Hematopoietic multipotent progenitor cell treated with erythropoietin and hydrocortisone succinate and interleukin-3 and kit ligand, for 6 days (in vitro differentiated cells): ENCODE measurements at places on chromosomes 2 and 18.

DNA sequence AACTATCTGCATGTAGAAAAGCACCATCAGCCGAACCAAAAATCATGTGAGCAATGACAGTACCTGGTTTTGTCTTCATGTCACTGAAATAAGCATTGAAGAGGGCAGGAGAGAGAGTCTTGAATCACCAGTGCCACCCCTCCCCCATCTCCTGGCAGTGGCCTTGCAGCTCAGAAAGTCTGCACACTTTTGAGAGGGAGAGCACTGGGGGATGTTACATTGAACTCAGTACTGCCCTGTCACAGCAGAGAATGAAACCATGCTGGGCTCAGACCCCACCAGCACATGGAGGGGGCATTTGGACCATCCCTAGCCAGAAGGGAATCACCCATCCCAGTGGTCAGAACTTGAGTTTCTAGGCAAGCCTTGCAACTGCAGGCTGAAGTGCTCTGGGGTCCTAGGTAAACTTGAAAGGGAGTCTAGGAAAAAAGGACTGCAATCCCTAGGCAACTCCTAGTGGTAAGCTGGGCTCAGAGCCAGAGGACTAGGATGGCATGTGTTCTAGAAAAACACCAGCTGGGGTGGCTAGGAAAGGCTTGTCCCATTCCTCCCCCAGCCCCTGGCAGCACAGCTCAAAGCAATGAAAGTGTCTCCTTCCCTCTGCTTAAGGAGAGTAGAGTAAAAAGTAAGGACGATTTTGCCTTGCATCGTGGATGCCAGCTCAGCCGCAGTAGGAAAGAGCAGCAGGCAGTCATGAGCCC, 259.9 kb upstream of the MYT1L start:
- DNase-seq, result no peak

DNA sequence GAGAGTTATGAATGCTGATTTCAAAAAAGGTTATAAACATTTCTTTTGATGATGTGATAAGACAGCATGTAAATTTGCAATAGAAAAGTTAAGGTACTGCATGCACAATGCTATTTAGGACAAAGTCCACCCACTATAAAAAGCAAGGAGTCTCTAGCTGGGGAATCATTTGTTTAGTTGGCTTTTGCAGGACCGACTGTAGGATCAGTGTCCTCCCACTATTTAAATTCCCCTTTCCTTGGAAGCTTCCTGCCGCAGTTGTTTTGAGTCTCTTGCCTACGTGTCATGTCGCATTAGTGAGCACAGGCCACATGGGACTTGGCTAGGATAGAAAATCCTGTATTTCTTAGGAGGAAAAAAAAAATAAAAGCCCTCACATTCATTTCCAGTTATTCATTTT, 13.1 kb downstream of the QPCT start:
- DNase-seq, result no peak

DNA sequence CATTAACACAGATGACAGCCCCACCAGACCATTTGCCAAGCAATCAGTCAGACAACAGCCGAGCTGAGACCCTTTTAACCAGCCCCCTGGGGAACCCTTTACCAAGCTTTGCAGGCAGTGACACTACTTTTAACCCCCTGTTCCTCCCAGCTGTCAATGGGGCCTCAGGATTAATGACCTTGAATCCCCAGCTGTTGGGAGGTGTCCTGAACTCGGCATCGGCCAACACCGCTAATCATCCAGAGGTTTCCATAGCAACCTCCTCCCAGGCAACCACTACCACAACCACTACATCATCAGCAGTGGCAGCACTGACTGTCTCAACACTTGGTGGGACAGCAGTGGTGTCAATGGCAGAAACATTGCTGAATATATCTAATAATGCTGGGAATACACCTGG, 160.9 kb upstream of the EPC2 start:
- DNase-seq, result no peak

DNA sequence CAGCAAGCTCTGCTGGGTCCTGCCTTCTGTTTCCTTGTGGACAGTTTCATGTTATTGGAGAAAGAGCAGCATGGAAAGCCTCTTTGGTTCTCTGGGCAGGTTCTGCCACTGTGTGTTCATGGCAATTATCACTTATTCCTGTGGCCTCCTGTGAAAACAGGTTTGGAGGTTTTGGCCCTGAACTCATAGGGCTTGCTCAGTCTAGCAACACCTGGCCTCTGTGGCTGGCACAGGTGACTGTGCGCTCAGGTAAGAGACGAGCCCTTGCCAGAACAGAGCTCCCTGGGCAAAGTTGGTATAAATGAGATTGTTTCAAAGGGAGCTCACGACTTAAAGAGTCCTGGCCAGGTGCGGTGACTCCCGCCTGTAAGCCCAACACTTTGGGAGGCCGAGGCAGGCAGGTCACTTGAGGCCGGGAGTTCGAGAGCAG, 5.7 kb downstream of the CEP68 start:
- DNase-seq, result no peak

DNA sequence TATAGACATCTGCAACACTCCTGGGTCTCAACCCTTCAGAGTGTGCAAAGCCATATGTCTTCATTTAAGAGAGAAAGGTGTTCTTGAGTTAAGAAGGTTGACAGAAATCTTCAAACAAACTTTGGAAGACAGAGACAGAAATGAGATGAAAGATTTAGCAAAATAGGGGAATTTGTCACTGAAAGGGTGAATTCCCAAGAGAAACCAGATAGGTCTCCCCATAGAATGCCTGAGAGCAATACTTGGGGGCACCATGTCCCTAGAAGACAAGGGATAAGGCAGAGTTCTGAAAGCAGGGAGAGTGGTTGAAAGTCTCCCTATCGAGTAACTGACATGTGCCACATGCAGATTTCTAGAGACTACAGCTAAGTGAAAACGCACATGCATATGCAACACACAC, 50.0 kb downstream of the AP1S3 start:
- no peak for DNase-seq

GRCh38 chr2:27155069-27155520, 6.3 kb downstream of the TCF23 start:
- no peak for DNase-seq

GRCh38 chr18:5997361-5997760, 102.0 kb upstream of the TMEM200C start:
- DNase-seq, result no peak

DNA sequence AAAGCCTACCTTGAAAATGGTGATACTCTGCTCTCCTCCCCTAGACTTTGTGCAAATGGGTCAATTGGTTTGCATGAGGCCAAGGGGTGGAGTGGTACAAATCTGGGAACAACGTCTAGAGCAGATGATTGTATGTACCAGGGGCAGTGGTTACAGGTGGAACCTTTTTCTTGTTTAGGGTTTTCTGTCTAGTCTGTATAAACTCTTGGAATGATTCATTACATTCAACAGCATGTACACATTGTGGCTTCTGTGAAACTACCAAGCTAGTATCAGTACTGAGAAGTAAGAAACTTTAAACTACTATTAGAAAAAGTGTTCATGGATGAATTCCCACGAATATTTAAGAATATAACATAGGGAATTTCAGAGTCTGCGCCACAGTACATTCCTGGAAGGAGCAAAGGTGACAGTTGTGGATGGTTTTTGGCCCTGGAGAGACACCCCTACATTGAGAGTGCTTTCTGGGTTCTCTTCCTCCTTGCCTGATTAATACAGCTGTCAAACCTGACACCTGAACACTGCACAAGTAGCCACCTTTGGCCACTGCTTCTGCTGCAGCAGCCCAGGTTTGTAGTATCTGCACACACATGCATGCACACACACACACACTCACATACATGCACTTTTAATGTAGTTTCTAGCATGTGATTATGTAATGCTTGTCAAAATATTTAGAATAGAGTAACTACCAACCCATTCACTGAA, 30.0 kb downstream of the CFAP221 start:
- DNase-seq, result no peak

DNA sequence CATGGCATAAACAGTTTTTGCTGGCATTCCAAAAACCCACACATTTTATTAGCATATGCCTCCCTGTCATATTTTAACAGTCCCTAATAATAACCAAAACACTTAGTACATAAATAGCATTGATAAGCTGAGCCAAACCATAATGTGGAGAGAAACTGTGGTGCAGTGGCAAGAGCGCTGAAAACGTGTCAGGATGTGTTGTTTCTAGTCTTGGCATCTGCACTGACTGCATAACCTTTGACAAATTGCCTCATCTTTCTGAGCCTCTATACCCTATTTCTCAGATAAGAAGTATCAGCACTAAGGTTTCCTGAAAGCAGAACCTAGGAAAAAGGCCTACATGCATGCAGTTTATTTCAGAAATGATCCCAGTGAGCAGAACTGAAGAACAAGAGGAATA, 41.4 kb downstream of the RAD51AP2 start:
- DNase-seq, result no peak

GRCh38 chr18:56436651-56437050, 201.7 kb downstream of the TXNL1 start:
- DNase-seq, result no peak

GRCh38 chr18:50203801-50204604, 9.1 kb upstream of the MYO5B start:
- peak; percentile 55 for DNase-seq

DNA sequence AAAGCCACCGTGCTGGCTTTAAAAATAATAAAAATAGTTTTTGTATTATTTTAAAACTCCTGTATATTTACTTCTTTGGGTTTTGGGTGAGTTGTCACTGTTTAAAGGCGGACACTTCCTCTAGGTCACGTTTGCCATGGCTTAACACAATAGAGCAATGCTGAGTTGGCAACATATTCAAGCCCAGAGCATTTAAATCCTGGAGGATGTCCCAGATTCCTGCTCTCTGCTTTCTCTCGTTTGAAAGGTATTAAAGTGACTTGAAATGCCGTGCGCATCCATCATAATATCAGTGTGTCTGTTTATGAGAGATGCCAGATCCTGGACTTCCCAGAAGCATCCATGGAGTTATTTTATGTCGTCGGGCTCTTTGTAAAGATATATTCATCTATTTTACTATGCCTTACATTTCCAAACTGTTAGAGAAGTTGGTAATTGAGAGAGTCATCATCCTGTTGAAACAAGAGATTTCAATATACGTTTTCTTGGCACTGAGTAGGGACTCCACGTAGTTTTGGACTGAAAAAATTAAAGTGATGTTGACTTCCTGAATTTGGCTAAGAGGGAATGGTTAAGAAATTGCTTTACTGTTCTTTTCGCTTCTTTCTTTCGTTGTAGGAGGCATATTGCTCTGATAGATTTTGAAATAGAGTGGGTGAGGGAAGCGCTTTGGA, 150.6 kb downstream of the ZNF236 start:
- no peak for DNase-seq

GRCh38 chr18:30132959-30133358, 909.6 kb downstream of the DSC3 start:
- no peak for DNase-seq

DNA sequence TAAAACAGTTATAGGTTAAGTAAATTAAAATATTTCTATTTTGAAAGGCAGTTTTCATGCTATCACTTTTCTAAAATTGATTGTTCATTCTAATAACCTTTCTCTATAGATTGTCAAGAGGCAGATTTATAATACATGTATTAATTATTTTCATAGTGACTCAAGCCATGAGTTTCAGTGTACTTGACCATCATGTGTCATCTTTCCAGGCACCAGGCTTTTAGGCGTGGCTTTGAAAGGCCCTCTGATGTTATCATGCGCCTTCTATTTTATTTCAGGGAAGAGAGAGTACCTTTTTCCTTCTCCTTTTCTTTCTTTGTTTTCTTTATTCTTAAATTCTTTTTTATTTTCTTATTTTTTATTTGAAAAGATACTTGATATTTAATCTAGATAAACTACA, 128.3 kb upstream of the ETAA1 start:
- DNase-seq, result no peak

GRCh38 chr2:20758997-20759396, 63.9 kb downstream of the LDAH start:
- no peak for DNase-seq

DNA sequence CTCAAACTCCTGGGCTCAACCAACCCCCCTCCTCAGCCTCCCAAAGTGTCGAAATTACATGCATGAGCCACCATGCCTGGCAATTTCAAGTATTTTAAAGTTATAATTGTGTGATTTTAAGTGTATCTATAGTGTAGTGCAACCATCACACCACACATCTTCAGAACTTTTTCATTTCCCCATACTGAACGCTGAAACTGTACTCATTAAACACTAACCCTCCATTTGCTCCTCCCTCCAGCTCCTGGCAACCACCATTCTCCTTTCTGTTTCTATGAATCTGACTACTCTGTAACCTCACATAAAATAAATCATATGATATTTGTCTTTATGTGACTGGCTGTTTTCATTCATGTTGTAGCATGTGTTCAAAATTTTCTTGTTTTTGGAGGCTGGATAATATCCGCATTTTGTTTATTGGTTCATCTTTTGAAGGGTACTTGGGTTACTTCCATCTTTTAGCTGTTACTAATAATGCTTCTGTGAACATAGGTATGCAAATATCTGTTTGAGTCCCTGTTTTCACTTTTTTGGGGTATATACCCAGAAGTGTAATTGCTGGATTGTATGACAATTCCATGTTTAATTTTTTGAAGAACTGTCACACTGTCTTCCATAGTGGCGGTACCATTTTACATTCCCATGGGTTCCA, 188.2 kb downstream of the PLCL1 start:
- no peak for DNase-seq

DNA sequence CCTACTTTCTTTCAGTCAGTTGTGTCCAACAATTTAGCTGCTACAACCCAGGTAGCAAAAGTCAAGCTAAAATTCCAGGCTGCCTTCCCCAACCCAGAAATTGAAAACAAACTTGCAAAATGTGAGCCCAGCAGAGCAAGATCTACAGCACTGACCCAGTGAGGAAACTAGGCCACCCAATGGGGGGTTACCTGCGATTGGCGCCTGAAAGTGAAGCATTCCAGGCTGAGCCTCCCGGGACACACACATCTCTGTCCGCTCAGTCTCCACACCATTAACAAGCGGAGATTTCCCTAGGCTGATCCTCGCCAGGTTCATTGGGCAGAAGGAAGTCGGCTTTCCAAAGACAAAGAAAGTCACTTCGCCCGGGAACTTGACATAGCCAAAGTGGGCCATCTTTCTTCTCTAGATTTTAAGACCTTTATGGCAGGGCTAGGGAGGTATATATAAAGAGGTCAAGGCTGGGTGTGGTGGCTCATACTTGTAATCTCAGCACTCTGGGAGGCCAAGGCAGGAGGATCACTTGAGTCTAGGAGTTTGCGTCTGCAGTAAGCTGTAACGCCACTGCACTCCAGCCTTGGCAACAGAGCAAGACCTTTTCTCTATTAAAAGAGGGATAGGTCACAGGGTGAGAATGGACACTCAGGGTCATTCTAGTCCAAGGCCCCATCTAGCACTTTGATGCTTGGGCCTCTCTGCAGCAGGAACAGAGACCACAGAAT, 53.6 kb downstream of the TTC32 start:
- DNase-seq, result no peak

- DNase-seq, result no peak
Measured at GRCh38 chr2:10883066-10883465, 28.7 kb upstream of the KCNF1 start.

GRCh38 chr2:43609290-43609918, 13.6 kb upstream of the THADA start:
- peak; percentile 86 for DNase-seq

DNA sequence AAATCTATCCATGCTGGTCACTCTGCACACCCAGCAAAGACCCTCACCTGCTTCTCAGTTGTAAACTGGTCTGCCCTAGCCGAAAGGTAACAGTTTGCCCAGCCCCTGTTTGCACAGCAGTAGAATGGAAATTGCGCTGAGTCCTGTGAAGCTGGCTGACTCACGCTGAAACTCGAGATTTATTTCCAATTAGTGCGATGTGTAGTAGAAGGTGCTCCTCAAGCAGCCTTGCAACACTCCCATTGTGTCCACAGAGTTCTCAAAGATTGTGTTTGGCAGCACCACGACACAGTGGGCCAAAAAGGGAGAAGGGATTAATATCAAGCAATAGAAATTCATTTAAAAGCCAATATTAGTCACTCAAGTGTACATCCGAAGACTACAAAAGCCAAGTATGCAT, 21.7 kb upstream of the APCDD1 start:
- DNase-seq, result no peak
